ENCODE measurements at places on chromosomes 3 and 15.
A peak's percentile ranks its signal among the peaks of the same experiment; 100 is the strongest.

DNA sequence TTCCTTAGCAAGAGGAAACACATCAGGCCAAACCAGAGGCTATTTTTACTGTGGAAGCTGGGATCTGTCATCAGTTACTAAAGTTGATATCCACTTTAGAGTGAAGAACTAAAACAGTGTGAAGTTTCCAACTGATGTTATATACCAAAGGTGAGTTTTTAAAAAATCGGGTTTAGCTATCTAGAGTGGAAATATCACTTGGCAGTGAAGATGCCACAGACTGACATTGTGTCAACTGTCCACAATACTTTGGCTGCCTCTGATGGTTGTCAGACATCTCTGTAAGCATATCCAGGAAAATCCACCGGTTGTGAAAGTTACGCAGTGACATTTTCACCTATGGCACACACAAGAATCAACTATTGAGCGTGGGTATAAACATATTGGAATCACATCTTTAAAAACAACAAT is 9.2 kb downstream of the ZIC1 start:
- no peak for DNase-seq

DNA sequence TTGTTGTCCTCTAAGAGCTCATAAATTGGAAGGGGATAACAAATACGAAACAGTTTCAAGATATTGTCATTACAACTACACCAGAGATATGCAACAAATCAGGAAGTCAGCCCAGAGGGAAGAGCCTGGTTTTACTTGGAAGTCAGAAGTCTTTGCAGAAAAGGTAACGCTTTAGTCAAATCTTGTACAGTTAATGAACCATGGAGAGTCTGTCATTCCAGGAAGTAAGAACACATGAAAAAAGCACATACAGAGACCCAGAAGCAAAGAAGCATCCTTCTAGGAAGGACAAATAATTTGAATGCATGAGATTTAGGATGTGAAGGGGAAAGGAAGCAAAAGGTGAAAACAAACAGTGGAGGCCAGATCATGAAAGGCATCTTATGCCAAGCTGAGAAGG is 19.6 kb downstream of the DYNC1LI1 start:
- no peak for DNase-seq

DNA sequence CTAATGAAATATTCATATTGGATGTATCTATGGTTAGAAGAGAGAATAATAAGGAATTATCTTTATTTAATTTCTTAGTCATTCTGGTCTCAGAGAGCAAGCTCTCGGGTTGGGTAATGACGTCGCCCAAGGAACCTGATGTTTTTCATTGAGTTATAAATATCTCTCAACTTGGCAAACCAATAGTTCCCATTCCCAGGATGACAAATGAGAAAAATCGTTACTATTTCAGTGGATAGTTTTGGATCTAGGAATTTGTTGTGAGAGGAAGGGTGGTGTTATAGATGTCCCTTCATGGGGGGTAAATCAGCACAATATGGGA is 162.9 kb upstream of the NR2E3 start:
- no peak for DNase-seq

DNA sequence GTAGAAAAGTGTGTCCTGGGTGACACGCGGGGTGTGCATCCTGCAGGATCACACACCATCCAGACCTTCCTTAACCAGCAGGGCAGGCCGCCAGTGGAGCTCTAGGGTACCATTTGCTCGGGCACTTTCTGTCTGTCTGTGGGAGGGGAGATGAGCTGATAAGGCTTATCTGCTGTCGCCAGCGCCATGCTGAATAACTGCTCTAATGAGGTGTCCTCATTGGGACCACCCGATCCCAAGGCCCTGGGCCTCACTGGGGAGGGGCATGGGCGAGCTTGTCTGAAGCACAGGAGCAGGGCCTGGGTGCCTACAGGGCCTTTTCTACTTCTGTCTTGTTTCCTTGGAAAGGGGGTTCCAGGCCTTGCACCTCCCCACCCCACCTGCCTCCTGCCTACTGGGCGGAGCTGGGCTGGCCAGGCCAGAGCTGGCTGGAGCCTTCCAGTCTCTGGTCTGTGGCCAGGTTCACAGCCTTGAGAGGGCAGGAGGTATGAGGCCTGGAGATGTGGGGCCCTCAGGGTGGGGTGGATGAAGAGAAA is 2.5 kb upstream of the GATA2 start:
- DNase-seq = no peak

DNA sequence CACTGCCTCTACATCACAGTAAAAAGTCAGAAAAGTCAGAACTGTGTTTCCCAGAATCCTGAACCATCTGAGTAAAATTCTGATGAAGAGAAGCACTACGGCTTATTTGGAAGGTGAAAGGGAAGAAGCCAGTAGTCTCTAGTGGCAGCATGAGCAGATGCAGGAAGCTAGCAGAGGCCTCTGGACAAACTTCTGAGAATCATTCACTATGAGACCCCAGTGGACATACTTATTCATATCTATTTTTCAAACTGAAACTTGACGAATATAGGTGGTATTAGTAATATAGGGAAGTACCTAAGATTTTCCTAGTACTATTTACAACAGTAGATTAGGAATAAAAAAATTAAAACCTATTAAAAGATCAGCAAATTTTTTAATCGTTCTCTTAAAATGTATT is 272.8 kb upstream of the TTC14 start:
- DNase-seq = no peak

- DNase-seq = no peak
Measured at GRCh38 chr15:50189633-50190032, 7.6 kb downstream of the SLC27A2 start.

- no peak for DNase-seq
Measured at GRCh38 chr15:63528138-63528659, 23.8 kb downstream of the USP3 start.

- no peak for DNase-seq
Measured at GRCh38 chr15:67937153-67937761, 97.4 kb upstream of the RNU6-1 start.

GRCh38 chr3:12308517-12308916 is 19.6 kb downstream of the PPARG start:
- DNase-seq = peak; percentile 89

DNA sequence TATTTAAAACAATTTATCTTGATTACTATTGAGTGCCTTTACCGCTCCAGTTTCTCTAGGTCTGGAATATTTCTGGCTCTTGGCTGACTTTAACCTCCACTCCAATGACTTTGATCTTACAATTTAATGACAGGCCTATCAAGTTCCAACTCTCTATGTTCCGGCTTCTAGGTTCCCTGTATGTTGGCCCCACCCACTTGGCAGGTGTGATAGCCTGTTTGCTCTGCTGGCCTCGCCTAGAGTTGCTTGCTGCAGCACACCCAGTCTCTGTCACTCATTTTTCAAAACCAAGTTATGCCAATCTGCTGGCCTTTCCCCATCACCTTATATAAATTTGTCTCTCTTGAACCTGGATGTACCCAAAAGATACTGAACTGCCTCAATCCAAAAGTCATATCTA is 428.0 kb downstream of the ROBO1 start:
- no peak for DNase-seq

GRCh38 chr3:123723070-123723469 is 138.2 kb upstream of the HACD2 start:
- no peak for DNase-seq

DNA sequence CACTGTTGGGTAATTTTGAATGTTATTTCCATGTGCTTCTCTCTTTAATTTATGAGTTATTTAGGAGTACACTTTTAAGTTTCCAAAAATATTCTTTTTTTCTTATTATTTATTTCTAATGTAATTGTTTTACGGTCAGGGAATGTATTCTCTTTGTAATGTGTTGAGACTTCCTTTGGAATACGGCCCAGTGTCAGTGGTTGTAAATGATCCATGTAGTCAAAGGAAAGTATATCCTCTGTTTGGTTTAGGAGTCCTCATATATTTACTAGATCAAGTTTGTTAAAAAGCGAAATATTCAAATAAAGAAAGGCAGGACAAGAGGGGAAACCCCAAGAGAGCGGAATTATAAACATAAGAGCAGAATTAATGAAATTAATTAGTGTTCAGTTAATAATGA is 49.0 kb upstream of the ADGRG7 start:
- DNase-seq = no peak

All from amniotic epithelial cell (primary cell).